ENCODE measurements at places on chromosomes 4 and X.

GRCh38 chr4:64727960-64728359 lies 318.7 kb upstream of the TECRL start:
- no peak for DNase-seq

GRCh38 chr4:70614184-70614555 lies 14.4 kb upstream of the ENAM start:
- DNase-seq: no peak

DNA sequence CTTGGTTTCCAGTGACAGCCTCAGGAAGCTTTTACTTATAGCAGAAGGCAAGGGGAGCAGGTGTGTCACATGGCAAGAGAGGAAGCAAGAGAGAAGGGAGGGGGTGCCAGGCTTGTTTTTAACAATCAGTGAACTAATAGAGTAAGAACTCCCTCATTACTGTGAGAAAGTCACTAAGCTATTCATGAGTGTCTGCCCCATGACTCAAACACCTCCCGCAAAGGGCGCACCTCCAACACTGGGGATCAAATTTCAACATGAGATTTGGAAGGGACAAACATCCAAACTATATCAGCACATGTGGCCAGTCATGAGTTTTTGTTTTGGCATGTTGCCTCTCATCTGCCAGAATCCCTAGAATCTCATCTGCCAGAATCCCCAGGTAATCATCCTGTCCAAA lies 183.5 kb upstream of the C1QTNF7 start:
- no peak for DNase-seq

DNA sequence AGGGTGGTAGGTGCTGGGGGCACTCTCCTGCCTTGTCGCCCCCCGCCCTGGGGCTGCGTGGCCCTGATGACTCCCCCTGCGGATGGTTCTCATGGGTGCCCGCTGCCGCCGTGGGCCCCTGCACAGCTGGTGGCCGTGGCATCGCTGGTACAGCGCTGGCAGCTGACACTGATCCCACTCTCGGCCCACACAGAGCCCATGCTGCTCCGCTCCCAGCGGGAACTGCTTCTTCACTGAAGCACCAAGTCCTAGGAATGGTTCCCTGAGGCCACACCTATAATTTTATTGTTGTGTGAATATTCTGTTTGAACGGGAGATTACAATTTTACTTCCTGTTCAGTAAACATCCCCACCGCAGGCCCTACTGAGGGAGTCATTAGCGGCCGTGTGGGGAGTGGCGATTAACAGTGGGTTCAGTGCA lies 138.6 kb upstream of the NKX1-1 start:
- DNase-seq: no peak

GRCh38 chr4:41865981-41866798 lies 69.0 kb upstream of the TMEM33 start:
- DNase-seq: no peak

GRCh38 chrX:71256051-71256450 lies 2.1 kb upstream of the ZMYM3 start:
- DNase-seq: no peak

- no peak for DNase-seq
Observed at GRCh38 chrX:110786486-110786885, 9.1 kb downstream of the CHRDL1 start.

DNA sequence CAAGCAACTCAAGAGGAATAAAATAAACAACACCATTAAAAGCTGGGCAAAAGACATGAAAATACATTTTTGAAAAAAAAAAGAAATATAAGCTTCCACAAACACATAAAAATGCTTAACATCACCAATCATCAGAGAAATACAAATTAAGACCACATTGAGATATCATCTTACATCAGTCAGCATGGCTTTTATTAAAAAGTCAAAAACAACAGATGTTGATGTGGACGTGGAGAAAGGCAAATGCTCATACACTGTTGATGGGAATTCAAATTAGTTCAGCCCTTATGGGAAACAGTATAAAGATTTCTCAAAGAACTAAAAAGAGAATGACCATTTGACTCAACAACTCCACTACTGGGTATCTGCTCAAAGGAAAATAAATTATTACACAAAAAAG lies 59.6 kb downstream of the STK32B start:
- DNase-seq: no peak

GRCh38 chr4:11889099-11889498 lies 460.4 kb upstream of the HS3ST1 start:
- no peak for DNase-seq

GRCh38 chr4:186554914-186555827 lies at the start of gene MTNR1A:
MTNR1A (minus strand) TSS chr4:186555567; CDS start chr4:186555365, 202 bp downstream.
- no peak for DNase-seq

- no peak for DNase-seq
Observed at GRCh38 chr4:68499021-68499420, 51.8 kb downstream of the TMPRSS11E start.

DNA sequence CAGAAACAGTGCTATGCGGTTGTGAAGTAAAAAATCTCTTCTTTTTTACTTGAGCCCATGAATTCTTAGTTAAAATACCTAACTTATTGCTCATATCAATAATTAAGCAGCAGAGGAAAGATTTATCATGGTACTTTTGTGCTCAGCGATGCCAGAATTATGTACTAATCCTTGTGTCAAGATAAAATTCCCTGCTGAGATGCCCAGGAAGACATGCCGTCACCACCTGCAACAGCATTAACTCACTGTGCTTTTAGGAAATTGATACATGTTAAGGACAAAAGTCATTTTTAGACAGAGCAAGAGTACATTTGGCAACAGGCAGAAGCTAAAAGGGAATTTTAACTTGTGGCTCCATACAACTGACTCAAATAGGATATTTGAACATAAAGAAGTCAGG lies 138.9 kb downstream of the NPNT start:
- no peak for DNase-seq

DNA sequence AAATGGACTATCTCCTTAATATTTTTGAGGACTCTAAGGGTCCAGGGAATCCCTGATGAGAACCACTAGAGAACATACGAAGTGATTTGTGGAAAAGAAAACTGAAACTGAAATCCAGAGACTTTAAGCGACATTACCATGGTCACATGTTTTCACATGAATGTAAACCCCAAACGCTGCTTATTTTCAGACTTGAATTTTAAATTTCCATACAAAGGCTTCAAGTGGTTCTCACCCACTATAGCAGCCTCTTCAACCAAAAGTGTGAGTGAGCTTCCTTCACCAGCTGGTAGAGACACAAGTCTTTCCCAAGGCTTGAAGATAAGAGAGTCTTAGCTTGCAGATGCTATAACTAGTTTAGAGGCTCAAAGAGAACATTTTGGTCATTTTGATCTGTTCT lies 232.7 kb downstream of the MGST2 start:
- DNase-seq: no peak

DNA sequence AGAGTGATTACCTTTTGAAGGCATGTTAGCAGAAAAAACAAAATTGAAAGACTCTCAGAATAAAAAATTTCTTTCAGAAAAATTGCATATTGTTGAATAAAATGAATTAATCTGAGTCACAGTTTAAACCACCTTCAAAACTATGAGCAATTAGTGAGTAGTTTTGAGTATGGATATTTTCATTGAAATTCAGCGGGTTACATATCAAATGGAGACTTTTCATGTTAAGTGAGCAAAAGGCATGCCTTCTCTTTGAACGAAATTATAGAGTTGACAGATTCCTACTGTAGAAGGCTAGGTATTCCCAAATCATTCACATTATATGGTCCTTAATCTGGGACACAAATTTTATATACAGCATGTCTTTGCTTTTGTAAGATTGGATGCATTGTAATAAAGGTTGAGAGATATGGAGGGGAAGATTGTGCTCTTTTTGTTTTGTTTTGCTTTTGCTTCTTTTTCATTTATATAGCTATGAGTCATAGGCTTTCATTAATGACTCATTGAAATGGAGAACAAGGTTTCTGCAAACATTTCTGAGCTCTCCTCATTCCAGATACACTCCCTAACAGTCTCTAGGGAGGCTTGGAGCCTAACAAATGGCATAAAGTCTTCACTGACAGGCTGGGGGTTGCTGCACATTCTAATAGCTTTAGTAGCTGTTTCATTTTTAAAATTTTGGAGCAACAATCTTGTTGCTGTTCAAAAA lies 21.6 kb downstream of the PCDH18 start:
- DNase-seq: no peak

GRCh38 chr4:94636004-94636403 lies 121.8 kb upstream of the BMPR1B start:
- DNase-seq: no peak

GRCh38 chr4:92618968-92619367 lies 315.2 kb downstream of the GRID2 start:
- DNase-seq: no peak

DNA sequence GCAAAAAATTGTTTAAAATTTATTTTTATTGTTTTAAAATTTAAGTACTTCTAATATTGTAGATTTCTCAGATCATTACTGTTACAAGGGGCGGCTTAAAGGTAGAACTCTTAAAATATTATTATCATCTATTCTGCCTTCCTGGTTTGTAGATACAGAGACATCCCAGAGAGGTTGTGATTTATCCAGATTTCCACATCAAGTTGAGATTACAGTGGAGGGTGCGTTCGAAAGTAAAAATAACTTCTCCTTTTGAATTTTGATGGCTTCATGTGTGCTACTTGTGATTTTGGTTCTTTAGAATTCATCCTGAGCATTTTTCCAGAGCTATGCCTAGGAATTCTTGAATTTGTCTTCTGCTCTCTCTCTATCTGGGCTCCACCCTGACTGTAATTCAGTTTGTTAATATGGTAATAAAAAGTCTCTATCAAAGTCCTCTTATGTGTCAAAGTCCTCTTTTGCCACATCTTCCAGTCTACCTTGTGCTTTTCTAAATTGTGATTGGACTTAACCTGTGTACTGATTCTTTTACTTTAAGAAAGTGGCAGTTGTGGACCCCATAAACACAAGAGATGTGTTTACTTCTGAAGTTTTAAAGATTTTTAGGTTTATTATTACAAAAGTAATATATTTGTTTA lies 37.2 kb downstream of the CLCN3 start:
- no peak for DNase-seq

DNA sequence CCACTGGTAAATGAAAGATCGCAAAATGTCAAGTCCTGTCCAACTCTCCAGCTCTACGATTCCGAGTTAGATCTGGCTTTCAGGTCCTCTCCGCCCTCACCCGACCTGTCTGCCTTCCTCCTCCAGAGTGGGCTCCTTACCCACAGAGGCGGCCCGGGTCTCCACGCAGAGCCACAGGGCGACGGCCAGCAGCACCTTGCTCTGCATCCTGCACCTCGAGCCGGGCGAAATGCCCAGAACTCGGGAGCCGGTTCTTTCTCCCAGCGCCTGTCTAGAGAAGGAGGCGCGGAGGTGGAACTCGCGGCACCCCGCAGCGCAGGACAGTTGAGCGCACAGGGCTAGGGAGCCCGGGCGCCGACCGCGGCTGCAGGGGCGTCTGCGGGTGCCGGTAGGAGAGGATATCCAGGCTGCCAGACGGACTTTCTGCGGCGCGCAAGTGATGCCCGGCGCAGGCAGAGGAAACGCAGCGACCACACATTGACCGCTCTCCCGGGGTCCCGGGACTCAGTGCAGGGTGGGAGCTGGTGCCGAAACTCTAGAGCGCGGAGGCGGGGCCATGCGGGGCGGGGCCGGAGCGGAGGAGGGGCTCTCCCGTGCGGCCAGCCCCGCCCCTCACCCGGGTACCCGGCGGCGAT lies at the start of gene KDR:
Gene KDR (minus strand): TSS at position 509 of the 635 bp plus-strand sequence. CDS start 302 bp downstream, at position 207.
- DNase-seq: no peak

DNA sequence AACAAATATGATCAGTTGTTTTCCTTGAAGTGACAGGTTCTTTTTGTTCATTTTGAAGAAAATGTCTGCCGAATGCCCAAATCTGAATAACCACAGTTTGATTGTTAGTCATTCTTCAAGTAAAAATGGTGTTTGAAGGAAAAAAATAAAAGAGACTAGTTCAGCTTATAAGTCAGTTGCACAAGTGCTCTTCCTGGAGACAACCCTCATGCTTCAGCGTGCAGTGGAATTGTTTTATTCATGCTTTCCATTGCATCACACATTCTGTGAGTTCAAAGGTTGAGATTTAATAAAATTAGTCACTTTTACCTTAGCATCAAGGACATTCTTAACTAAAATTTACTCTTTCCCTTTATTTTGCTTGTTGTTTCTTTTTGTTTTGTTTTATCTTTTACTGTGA lies 404.9 kb downstream of the ZNF674 start:
- DNase-seq: no peak

DNA sequence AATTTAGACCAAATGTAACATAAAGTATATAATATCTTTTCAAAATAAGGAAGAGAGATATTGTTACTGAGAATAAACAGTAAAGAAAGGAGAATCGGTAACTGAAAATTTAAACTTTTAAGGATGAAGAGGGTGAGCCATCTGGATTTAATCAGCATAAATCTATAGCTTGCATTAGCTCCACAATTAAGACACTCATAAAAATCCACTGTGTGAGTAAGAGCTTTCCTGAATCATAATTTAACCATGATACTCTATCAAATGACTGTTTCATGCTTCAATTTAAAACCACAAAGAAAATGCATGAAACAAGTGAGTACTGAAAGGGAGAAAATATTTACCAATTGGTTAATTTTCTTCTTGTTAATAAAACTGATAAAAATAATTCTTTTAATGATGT lies 951.5 kb upstream of the SLIT2 start:
- DNase-seq: no peak

- no peak for DNase-seq
Observed at GRCh38 chr4:105753361-105753760, 44.8 kb downstream of the GSTCD start.

GRCh38 chr4:96390404-96390803 lies 550.5 kb downstream of the PDHA2 start:
- DNase-seq: no peak

DNA sequence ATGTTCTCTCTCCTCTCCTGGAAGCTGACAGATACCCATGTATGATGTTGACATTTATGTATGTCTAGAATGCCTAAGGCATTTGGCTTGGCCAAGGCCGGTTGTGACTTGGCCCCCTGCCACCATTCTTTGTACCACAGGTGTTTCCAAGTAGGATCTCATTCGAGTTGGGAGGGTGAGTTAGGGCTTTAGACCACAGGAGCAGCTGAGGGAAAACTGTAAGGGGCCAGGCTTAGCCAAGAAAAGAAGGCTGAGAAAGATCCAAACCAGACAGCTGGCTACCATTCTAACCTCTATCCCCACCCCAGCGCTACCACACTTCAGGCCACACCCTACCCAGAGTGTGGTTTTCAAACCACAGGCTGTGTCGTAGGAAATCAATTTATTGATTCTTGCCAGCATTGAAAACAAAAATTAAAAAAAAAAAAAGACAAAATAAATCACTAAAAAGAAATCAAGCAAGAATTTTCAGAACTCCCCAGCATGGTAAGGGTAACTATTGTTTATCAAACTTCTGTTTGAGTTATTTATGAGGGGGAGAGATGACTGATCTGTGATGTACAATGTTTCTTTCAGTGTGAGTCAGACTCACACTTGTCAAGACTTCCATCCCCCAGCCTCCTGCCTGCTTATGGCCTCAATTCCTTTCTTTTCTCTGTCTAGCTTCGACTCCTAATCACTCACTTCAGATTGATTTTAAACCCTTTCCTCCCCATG lies 9.9 kb downstream of the TMSB4X start:
- peak; percentile 61 for DNase-seq

GRCh38 chr4:11106190-11106589 lies 322.5 kb downstream of the HS3ST1 start:
- DNase-seq: no peak

GRCh38 chr4:24241511-24241910 lies 342.8 kb downstream of the DHX15 start:
- no peak for DNase-seq

- DNase-seq: no peak
Observed at GRCh38 chrX:68726366-68726765, 78.9 kb downstream of the STARD8 start.

- DNase-seq: no peak
Observed at GRCh38 chr4:47442980-47443379, 20.5 kb downstream of the COMMD8 start.

All from CD8-positive, alpha-beta memory T cell (primary cell).